ENCODE measurements at places on chromosomes 4 and X.

DNA sequence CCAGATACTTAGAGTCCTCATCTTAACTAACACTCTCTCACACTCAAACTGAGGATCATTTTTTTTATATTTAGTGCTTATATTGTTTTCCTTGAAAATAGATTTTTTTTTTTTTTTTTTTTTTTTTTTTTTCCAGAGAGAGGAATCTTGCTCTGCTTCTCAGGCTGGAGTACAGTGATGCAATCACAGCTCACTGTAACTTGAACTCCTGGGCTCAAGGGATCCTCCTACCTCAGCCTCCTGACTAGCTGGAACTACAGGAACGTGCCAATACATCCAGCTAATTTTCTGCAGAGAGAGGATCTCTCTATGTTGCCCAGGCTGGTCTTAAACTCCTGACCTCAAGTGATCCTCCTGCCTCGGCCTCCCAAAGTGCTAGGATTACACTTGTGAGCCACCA is 650.3 kb upstream of the ATOH1 start:
- DNase-seq, result no peak

- no peak for DNase-seq
These were observed 59.3 kb downstream of the AFM start for GRCh38 chr4:73540826-73541225.

- DNase-seq, result no peak
These were observed 17.7 kb downstream of the GUCY2F start for GRCh38 chrX:109464231-109464630.

- no peak for DNase-seq
These were observed 30.3 kb downstream of the ARAP2 start for GRCh38 chr4:36213977-36214376.

DNA sequence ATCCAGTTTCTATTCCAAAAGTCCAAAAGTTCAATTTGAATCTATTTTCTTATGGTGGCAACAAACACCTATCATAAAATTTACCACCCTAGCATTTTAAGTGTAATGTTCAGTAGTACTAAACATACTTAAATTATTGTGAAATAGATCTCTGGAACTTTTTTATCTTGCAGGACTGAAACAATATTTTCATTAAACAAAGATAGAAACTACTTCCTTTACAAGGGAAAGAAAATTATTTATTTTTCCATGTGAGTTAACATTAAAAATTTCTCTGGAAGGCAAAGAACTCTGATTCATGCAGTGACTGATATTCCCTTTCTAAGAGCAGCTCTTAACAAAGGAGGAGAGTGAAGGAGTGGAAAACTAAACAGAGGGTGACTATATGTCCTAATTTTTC is 40.2 kb downstream of the ADH7 start:
- DNase-seq, result no peak

- no peak for DNase-seq
These were observed 25.3 kb downstream of the STEEP1 start for GRCh38 chrX:119539872-119540271.

DNA sequence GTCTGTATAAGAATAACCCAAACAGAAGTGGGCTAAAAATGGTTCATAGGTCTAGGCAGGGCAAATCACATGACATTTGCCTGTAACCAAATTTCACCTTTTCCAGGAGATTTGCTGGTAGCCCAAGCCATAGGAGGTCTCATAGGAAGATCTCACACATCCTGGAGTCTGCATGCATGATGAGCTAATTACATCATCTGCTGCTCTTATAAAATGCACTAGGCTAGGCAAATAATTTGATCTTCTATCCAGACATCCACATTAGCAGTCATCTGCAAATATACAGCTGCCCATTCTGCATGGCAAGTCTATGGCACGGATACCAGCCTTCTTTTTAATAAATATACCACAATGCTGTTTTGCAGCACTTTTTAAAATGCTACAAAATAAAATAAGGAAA is 87.2 kb downstream of the MAPK10 start:
- DNase-seq, result no peak

GRCh38 chrX:34653811-34654210 is 3.3 kb downstream of the TMEM47 start:
- no peak for DNase-seq

DNA sequence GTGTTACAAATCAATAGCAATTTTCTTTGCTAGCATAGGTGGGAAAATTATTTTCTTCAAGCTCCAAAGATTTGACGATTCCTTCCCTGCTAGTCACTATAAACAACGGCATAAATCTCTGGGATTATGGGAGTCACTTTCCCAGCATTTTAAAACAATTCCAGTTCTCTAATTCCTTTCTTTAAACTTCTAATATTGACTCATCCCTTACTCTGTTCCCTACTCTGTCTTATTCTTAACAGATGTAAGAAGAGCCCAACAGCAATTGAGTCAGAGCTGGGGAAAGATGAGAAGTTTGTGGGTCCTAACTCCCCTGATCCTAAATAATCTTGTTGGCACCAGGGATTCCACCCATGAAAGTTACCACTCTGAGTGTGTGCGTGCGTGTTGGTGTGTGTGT is 47.4 kb upstream of the IL21 start:
- peak; percentile 75 for DNase-seq

DNA sequence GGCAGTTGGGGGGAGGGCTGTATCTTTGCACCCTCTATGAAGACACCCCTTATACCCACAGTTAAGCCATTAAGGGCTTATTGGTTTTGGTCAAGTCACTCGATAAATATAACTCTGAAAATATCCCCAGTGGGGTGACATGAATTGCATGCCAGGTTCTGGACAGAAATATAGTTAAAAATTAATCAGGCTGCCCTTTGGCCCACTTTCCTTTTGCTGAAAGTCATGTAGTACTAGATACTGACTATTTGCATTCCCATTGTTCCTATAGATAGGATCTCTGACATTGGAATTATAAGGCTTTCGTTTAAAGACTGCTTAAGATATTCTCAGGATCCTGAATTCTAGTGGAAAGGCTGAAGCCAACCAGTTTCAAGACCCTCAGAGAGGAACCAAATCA is 43.5 kb upstream of the LAMP2 start:
- DNase-seq, result no peak

DNA sequence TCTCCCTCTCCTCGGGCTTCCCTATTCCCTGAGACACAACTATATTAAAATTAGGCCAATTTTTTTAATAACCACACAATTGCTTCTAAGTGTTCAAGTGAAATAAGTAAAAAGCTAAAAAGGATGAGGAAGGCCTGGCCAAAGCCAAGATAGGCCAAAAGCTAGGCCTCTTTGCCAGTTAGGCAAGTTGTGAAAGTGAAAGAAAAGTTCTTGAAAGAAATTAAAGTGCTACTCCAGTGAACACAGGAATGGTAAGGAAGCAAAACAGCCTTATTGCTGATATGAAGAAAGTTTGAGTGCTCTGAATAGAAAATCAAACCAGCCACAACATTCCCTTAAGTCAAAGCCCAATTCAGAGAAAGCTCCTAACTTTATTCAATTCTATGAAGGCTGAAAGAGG is 114.2 kb upstream of the FAT4 start:
- no peak for DNase-seq

- DNase-seq, result no peak
These were observed 1515.7 kb upstream of the TENM3 start for GRCh38 chr4:180727478-180727877.

- peak; percentile 12 for DNase-seq
These were observed 76.1 kb upstream of the FAM241A start for GRCh38 chr4:112069110-112069509.

- DNase-seq, result no peak
These were observed 144.1 kb downstream of the SLC7A11 start for GRCh38 chr4:138097912-138098600.

- no peak for DNase-seq
These were observed 124.0 kb upstream of the STIM2 start for GRCh38 chr4:26736621-26737020.

GRCh38 chrX:125132274-125132673 is 187.4 kb upstream of the TEX13C start:
- DNase-seq, result no peak

DNA sequence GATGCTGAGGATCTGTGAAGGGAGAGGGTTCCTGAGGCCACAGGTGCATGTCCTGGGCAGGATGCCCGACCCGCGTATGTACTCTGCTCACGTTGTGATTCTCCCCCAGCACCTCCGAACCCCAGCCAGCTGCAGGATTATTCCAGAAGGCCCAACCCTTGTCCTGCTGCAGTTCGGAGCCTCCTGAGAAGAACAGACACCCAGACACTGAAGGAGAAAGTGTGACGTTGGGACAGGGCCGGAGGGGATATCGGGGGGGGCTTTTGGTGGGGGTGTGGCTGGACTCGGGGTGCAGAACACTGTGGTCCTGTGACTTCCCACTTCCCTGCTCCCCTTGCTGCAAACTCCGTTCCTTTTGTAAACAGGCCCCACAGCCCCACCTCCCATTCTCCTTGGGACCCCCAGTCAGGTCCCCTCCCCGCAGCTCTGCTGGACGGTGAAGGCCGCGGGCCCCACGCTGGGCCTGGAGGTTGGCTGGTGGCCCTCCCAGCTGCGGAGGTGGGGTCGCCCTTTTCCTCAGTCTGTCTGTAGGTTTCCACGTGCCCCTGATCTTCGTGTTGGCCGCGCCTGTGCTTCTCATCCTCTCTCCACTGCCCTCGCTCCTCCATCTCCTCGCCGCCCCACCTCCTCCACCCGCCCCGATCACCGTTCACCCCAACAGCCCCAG is 83.0 kb upstream of the ADRA2C start:
- DNase-seq, result no peak

- DNase-seq, result no peak
These were observed 97.1 kb downstream of the GPR143 start for GRCh38 chrX:9668537-9668936.

GRCh38 chr4:156999175-156999517 is 27.5 kb upstream of the PDGFC start:
- peak; percentile 74 for DNase-seq

DNA sequence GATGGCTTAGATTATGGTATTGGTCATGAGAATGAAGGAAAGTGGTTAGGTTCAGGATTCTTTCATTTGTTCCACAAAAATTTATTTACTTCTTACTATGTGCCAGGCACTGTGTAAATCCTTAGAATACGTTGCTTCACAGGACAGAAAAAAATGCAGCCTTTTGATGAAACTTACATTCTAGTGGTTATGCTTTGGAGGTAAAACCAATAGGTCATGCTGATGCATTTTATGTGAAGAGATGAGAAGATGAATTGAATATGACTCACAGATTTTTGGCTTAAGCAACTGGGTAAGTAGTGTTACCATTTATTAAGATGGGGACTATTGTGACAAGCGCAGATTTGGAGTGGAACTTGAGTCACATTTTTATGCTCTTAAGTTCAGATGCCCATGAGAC is 165.3 kb downstream of the GLRA2 start:
- DNase-seq, result peak; percentile 16

GRCh38 chr4:3044870-3045819 is 29.2 kb downstream of the HTT-AS start:
- DNase-seq, result no peak

- no peak for DNase-seq
These were observed 136.0 kb downstream of the NKX6-1 start for GRCh38 chr4:84362896-84363655.

DNA sequence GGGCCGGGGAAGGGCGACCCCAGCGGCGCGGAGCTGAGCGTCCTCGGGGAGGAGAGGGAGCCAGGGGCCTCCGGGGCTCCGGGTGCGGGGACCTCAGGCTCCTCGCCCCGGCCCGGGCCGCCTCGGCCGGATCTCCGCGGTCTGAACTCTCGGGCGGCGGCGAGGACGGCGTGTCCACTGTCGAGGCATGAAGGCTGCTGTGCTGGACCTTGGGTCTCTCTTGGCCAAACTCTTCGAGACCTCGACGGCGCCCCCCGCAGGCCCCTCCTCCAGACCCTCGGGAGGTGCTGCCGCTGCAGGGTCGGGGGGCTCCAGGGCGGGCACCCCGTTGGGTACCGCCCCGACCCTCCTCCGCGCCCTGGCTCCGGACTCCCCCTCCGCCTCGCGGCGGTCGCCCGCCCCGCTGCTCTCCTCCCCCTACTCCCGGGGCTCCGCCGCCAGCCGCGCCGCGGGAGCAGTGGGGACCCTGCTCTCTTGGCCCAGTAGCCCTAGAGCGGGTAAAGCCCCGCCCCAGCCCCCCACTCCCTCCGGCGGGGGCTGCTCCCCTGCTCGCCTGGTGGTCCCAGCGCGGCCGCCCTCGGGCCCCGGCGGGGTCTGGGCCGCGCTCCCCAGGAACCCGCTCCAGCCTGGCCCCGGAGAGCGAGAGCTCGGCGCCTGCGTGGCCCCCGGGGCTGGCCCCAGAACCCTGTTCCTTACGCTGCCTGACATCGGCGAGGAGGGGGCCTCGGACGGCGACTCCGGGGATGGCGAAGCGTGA is 564 bp downstream of the FAM149A start:
- peak; percentile 56 for DNase-seq

- DNase-seq, result no peak
These were observed 12.5 kb downstream of the MORC4 start for GRCh38 chrX:106987488-106987887.

- DNase-seq, result peak; percentile 3
These were observed 43.1 kb upstream of the MXD4 start for GRCh38 chr4:2304877-2305561.

- no peak for DNase-seq
These were observed 2.8 kb upstream of the PDLIM5 start for GRCh38 chr4:94448815-94449375.

DNA sequence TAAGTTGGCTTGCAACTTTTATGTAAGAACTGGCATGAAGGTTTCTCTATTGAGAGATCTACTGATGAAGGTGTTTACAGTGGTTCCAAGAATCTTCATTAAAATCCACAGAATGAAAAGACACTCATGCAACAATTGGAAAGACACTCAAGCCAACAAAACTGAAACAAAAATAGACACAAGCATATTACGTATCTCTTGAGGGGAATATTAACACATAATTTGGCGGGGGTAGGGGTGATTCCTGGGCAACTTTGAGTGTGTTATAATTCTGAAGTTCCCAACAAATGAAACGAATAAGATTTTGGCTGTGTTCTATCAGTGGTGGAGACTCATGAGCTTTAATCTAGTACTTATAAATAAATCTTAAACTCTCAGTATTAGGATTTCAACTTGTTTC is 75.1 kb downstream of the SPATA18 start:
- DNase-seq, result no peak

- DNase-seq, result no peak
These were observed 101.9 kb downstream of the CT47B1 start for GRCh38 chrX:120773801-120774200.

GRCh38 chrX:138058931-138059330 is 493.0 kb downstream of the ZIC3 start:
- DNase-seq, result no peak

DNA sequence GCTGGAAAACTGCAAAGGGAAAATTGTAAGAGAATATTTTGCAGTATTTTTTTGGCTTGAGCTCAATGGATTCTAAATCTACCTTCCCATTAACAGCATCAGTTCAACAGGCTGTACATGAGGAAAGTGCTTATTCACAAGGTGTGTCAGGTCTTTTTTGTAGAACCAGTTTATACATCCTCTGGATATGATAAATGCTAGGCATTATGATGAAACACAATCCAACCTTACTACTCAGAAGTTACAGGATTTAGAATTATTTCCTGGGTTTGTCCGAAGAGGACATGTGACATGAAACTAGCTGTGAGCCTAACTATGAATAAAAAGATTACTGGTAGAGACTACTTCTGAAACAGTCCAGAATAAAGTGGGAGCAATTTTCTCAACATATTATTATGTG is 49.5 kb downstream of the ATXN3L start:
- no peak for DNase-seq
